ENCODE measurements at places on chromosomes 12 and 14.

DNA sequence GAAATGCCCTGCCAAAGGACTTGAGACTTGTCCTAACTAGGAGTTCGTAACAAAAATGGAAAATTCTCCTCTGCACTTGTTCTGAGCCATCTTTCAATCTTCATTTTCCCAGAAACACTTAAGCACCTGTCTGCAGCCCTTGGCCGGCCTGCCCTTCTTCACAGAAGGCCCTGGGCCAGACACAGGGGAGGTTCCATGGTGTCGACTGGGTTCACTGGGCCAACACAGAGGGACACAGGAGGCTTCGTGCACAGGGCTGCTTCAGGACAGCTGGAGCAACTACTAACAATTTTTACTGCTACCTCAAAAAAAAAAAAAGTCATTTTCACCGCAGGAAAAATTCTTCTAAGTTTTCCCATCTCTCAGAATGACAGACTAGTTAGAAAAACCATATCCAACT is 19.6 kb downstream of the NID2 start:
- no peak for DNase-seq

GRCh38 chr14:73266317-73266716 is 29.0 kb downstream of the PAPLN start:
- DNase-seq, result no peak

GRCh38 chr14:96380735-96381134 is 11.2 kb upstream of the AK7 start:
- no peak for DNase-seq

DNA sequence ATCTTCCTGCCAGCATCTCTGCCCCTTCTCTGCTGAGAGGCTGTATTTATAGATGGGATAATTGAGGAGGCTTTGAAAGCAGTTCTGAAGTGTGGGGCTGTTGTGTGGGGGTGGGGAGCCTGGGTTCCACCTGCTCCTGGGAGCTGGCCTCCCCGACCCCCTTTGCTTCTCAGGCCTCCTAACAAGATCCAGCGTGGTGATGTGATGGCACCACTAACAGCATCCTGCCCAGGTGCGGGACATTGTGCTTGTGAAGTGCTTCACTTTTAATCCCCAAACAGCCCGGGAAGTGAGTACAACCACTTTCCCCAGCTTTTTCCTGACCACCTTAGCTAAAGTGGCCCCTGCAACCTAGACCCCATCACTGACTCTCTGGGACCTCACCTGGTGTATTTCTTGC is 95.1 kb upstream of the NRXN3 start:
- no peak for DNase-seq

Data from tibial nerve (tissue), 4 donors.